NCI-H1092 (cell line): ENCODE measurements at places on chromosomes 2 and 18.

DNA sequence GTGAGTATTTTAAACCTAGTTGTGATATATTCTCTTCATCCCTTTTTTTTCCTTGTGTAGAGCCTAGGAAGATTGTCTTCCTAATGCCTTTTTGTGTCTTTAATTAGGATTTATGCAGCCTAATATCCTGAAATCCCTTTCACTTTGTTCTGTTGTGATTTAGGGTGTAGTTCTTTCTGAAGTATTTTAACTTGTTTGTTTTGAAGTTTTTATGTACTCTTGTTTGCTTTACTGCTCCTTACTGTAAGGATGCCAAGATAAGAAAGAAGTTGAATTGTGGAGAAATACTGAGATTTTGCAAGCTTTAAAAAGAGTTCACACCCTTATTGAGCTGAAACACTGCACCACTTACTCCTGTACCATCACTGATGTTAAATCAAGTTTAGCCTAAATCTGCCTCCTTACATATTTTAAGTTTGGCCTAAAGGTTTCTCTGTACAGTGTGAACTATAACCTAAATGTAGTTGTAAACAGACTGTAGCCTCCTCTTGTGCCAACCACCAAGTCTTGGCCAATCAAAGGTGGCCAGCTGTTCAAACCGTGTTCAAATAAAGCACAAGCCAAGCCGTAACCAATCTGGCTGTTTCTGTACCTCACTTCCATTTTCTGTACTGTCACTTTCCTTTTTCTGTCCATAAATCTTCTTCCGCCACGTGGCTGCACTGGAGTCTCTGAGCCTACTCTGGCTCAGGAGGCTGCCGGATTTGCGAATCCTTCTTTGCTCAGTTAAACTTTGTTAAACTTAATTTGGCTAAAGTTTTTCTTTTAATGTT, 17.7 kb upstream of the ACOXL start:
- DNase-seq, result no peak

DNA sequence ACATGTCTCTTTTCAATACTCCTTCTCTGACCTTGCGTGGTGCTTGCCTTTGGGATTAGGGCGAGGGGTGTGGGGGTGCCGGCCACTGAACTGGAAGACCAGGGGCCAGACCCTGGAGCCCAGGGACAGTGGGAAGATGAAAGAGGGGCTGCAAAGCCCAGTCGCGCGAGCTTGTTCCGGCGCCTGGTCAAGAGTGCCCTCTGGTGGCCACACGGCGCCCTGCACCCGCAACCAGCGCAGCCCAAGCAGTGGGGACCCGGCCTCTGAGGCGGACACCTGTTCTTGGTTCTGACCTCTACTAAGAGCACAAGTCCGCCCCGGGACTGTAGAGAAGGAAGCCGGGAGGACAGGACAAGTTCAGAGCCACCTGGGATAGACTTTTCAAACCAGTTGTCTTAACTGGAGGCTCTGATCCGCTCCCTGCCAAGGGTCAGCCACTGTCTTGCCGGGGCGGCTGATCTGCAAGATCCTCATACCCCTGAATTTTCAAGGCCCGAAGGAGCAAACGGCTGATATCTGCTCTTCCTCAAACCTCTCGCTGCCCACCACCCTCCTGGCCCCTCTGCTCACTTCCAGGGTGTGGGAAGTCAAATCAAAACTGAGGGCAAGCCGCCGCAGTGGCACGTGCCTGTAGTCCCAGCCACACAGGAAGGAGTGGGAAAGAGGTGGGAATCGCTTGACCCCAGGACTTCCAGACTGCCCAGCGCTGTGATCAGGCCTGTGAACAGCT, 14.9 kb upstream of the MSH6 start:
- peak; percentile 18 for DNase-seq

DNA sequence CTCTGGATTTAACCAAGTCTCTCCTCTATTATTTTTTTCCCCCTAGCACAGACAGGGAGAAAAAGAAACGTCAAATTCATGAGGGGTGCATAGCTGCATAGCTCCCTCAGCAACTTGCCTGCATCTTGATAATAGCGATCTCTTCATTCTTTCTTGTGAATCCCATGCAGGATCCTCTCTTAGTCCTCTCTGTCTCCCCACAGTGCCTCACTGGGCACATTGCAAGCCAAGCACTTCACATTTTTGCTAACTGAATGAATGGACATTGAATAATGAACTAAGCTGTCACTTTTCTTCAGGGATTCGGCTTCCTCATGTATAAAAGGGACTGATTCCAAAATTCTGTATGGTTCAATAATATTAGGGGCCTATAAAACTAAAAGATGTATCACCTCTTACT, 2.9 kb upstream of the EPB41L3 start:
- no peak for DNase-seq

GRCh38 chr2:216560838-216561270, 62.2 kb downstream of the RPL37A start:
- no peak for DNase-seq

- DNase-seq, result no peak
These were observed 621.9 kb upstream of the SOX11 start for GRCh38 chr2:5070257-5070656.

- DNase-seq, result no peak
These were observed 39.6 kb downstream of the DOCK10 start for GRCh38 chr2:225002656-225003045.

- no peak for DNase-seq
These were observed 841.4 kb upstream of the LRATD1 start for GRCh38 chr2:13791019-13791547.

DNA sequence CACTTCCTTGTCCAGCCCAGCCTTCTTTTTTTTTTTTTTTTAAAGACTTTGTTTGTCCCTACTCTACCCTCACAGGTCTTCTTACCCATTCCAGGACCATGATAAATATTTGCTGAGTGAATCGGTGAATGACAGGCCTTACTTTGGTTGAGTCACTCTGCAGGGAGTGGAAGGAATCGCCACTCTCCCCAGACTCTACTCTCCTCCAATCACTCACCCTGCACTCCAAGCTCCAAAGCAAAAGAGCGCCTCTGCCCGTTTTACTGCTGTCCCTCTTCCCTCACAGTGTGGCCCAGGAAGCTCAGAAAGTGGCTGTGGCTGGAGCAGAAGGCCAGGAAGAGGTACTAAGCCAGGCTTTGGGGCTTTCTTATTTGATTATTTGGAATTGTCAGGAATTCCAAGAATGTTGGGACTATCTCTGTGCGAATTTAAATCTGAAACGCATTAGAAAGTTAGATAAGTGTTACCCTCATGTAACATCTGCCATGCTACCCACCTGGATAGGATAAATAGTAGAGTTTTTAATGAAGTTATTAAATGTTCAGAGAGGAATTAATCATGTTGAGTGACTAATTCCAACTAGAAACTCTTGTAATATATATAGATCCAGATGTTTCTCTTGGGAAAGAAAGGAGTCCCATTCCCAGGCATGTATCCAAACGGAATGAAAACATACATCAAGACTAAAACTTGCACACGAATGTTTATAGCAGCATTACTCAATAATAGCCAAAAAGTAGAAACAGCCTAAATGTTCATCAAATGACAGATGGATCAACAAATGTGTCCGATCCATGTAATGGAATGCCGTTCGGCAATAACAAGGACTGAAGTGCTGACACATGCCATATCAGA, 43.0 kb upstream of the CHMP1B start:
- no peak for DNase-seq

GRCh38 chr2:9884436-9884835, 41.2 kb downstream of the TAF1B start:
- no peak for DNase-seq

GRCh38 chr2:205520311-205520710, 162.0 kb upstream of the NRP2 start:
- no peak for DNase-seq

DNA sequence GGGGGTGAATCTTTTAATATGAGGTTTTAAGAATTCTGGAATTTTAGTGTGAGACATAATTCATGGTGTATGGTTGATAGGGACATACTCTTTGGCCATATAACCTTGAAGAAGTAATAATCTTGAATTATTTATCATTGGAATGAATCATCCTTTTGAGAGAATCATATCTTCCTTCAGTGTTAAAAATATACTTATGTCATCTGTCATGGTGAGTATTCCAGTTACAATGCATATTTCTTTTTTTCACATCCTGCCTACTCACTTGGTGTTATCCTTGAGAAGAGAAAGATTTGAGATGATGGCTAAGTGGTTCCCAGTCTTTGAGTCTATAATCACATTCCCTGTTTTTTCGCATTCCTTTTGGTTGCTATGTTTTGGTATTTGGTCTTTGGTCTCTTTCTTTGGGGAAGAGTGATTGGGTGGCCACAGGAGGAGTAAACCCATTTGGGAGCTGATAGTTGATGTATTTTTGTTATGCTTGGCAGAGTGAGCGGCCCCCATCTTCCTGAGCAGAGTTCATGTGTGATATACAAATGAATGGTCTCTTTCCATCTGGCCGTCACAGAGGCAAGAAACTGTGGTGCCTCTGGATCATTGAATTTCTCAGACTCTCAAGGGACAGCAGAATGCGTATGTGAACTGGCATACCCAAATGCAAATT, 21.6 kb downstream of the ASAP2 start:
- no peak for DNase-seq

- DNase-seq, result no peak
These were observed 5.2 kb upstream of the RSAD2 start for GRCh38 chr2:6872394-6872793.

GRCh38 chr18:65145312-65145711, 605.5 kb upstream of the CDH7 start:
- DNase-seq, result no peak

- DNase-seq, result no peak
These were observed 49.3 kb downstream of the TNS1 start for GRCh38 chr2:217953531-217953932.

DNA sequence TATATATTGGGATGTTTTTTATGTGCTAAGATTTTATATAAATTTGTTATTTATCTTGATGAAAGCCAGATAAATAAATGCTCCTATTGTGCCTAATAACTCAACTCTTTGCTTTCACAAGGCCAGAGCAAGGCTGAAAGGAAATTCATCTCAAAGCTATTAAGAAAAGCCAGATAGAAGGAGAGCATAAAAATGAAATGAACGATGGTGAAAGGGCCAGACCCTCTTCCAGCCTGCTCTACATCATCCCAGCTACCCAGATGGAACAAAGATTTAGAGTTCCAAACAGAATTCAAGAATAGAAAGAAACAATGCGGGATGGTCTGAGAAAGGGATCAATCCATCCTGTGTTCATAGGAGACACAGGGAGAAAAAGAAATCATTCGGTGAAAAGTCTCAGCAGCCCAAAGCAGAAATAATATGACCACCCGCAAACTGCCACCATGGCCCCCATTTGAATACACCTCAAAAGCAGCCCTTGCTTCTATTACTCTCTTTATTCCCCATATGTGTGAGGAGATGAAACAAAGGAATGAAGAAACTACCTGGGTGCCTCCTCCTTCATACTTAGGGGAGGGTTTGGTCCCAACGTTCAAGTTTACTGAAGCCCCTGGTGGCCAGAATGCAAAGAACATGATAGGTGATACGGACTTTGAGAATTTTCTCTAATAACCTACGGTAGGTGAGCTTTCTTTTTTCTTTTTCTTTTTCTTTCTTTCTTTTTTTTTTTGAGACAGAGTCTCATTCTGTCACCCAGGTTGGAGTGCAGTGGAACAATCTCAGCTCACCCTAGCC, 110.1 kb upstream of the FBXO11 start:
- DNase-seq, result no peak

DNA sequence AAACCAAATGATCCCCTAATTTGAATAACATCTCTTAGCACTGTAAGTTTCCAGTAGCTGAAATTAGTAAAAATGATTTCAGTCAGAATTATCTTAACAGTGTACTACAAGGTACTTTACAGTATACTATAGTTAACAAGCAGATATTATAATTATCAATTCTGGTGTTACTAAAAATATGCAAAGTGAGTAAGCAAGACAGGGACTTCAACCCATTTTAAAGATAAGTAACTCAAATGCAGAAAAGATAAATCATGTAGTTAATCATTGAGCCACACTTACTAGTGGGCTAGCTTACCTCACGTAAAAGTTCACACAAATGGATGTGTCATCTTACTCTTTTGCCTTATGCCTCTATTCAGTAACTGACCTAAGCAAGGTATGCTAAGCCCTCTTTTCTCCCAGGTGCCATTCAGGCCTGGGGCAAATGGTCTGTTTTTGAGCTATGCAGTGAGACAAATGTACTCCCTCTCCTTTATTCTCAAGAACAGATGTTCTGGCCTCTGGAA, 101.0 kb downstream of the NBAS start:
- no peak for DNase-seq

DNA sequence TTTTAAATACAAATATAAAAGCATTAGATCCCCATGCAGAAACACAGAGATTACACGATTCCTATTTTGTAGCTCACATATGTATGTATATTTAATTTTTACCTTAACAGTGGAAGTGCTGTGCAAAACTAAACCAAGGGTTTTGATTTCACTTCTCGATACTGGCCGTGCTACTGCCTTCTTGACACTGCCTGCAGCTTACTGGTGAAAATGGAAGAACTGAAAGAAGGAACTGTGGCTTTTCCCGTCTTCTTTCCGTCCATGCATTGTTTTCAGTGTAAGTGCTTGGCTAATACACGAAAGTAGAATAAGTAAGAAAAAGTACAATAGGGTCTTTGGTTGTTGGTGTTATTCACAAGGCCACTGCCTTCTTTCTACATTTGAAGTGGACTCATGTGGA, 129.5 kb downstream of the NDUFA10 start:
- no peak for DNase-seq

DNA sequence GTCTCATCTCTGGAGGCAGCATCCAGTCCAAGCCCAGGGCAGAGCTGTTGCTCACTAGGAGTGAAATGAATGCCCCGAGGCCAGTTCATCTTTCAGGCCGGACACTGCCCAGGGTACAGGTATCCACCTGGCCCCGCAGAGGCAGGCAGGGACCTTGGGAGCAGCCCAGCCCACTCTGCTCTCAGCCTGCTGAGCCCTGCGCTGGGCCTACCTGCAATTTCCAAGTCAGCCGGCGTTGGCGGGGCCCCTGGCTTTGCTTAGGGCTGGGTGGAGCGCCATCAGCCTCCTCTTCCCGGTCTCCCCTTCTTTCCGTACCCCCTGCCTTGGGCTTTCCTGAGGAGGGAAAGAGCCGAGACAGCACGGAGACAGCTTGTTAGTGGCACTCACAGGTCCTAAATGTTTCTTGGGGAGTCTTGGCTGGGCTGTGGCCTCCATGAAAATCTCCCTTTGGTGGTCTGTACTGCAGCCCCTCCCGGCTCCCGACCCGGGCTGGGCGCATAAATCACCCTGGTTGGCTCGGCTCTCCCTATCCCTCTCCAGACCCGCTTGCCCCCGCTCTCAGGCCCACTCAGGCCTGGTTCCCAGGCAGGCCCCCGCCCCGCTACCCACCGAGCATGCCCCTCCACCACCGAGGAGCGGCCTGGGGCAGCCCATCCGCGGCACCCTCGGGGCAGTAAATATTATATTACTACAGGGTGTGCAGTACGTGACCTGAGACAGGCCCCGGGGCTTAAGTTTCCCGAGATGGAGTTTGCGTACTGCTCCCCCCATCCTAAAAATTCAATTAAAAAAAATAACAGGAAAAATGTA, 106.7 kb downstream of the DYSF start:
- DNase-seq, result no peak

- DNase-seq, result no peak
These were observed 47.4 kb downstream of the LRPPRC start for GRCh38 chr2:43948370-43948769.
